NCI-H524 treated with DMSO at 0.1 percent for 48 hours (cell line): ENCODE measurements at places on chromosomes 7 and 10.

- no peak for DNase-seq
Observed at GRCh38 chr7:139908792-139909191, 79.7 kb downstream of the TBXAS1 start.

GRCh38 chr7:135790371-135790977, 41.9 kb upstream of the FAM180A start:
- no peak for DNase-seq

- DNase-seq = no peak
Observed at GRCh38 chr7:55413442-55413841, 48.3 kb downstream of the LANCL2 start.

DNA sequence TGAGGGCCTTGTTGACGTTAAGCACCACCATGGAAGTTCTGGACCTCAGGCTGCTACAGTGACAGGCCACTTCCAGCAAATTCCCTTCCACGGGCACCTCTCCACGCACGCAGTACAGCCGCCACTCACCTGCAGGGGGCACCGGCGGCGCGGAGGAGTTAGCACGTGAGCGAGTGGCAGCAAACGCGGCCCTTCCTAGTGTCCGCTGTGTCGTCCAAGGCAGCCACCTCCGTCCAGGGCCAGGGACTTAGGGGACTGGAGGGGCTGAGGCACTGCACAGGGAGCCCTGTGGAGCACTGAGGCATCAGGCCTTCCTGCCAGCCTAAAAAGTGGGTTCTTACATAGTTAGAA, 164.4 kb downstream of the SVIL start:
- DNase-seq = no peak
